Fibroblast of the aortic adventitia (primary cell): ENCODE measurements at places on chromosomes 3 and 15. TPM values are rescaled to one million over a fixed set of nuclear protein-coding genes. Genes with fewer than 3 reads are reported as not detected.

PDE8A gene
- 20.6 and 26.2 TPM in 2 replicates for total RNA-seq

FAM81A gene
- 0.81 and 2.6 TPM in 2 replicates for total RNA-seq

PLSCR5 gene
- not detected in 2 replicates for total RNA-seq

SLC28A1 gene
- not detected in 2 replicates for total RNA-seq

ALDH1A3 gene
- total RNA-seq, result 189 and 197 TPM in 2 replicates

FILIP1L gene
- 15.2 and 34.3 TPM in 2 replicates for total RNA-seq

COL8A1 gene
- total RNA-seq, result 24.3 and 25.1 TPM in 2 replicates

CPB1 gene
- total RNA-seq, result 0.18 and 5.6 TPM in 2 replicates

DET1 gene
- 6.1 and 11.5 TPM in 2 replicates for total RNA-seq

MUSTN1 gene
- total RNA-seq, result not detected in 2 replicates

RETNLB gene
- total RNA-seq, result not detected in 2 replicates

DZIP1L gene
- 28.3 and 38.2 TPM in 2 replicates for total RNA-seq

GOLGA8O gene
- total RNA-seq, result 0.09 and 0.33 TPM in 2 replicates

TUBGCP5 gene
- total RNA-seq, result 17.3 and 37.5 TPM in 2 replicates

AGBL1 gene
- total RNA-seq, result not detected in 2 replicates

GABRA5 gene
- total RNA-seq, result not detected in 2 replicates

LRTM1 gene
- total RNA-seq, result not detected in 2 replicates

POMGNT2 gene
- total RNA-seq, result 6.9 and 9.3 TPM in 2 replicates

MESP2 gene
- 1.3 and 2.9 TPM in 2 replicates for total RNA-seq

HHLA2 gene
- not detected in 2 replicates for total RNA-seq

CADPS gene
- 0.57 and 3.7 TPM in 2 replicates for total RNA-seq

GUCA1C gene
- not detected in 2 replicates for total RNA-seq

ANKRD63 gene
- total RNA-seq, result not detected in 2 replicates

CP gene
- 1.2 TPM in 1 of 2 replicates, not detected in the other for total RNA-seq

SOX14 gene
- total RNA-seq, result not detected in 2 replicates

EOMES gene
- total RNA-seq, result 0.18 TPM in 1 of 2 replicates, not detected in the other

CAND2 gene
- 6.1 and 11.4 TPM in 2 replicates for total RNA-seq

IGSF11 gene
- total RNA-seq, result not detected in 2 replicates

UPK1B gene
- 0.09 TPM in 1 of 2 replicates, not detected in the other for total RNA-seq
